ENCODE measurements at places on chromosomes 12 and 14. TPM values are rescaled to one million over a fixed set of nuclear protein-coding genes. Genes with fewer than 3 reads are reported as not detected.

The NTS gene
- not detected for total RNA-seq

The CMA1 gene
- not detected for total RNA-seq

GRCh38 chr12:105721891-105722290 is 391.4 kb downstream of the C12orf75 start:
- DNase-seq, result no peak

GRCh38 chr12:117518594-117519270 is 157.3 kb upstream of the NOS1 start:
- DNase-seq, result no peak

The TAS2R20 gene
- total RNA-seq, result 1.2 TPM

The CDKN3 gene
- total RNA-seq, result 8.2 TPM

GRCh38 chr12:8636581-8636980 is 23.9 kb upstream of the AICDA start:
- DNase-seq, result no peak

DNA sequence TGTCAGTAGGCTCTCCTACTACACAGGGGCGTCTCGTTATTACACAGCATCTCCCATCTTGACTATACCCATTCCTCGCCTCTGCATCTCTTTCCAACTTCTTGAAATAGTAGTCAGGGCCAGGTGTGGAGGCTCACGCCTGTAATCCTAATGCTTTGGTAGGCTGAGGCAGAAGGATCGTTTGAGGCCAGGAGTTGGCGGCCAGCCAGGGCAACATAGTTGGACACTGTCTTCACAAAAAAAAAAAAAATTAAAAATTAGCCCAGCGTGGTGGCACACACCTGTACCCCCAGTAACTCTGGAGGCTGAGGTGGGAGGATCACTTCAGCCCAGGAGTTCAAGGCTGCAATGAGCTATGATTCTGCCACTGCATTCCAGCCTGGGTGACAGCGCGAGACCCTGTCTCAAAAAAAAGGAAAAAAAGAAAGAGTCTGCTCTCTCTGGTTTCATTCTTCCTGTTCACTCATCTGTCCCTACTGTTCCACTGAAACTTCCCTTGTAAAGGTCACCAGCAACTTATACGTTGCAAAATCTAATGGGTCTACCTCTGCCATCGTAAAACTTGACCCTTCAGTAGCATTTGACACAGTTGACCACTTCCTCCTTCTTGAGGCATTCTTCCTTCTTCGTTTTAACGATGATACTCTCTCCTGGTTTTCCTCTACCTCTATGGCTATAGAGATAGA is 41.0 kb upstream of the PTGR2 start:
- DNase-seq, result no peak

DNA sequence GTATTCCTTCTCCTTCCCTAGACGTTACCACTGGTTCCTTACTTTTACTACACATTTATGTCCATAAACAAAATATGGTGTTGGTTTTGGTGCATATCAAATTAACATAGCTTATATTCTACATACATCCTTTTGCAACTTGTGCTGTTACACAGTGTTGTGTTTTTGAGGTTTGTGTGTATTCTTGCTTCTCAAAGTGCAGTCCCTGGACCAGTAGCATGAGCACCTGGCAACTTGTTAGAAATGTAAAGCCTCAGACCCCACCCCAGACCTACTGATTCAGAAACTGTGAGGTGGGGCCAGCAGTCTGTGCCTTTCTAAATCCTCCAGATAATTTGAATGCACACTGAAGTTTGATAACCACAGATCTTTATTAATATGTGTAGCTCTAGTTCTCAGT is 65.9 kb downstream of the RNFT2 start:
- no peak for DNase-seq

The GALNT6 gene
- total RNA-seq, result 6.4 TPM

DNA sequence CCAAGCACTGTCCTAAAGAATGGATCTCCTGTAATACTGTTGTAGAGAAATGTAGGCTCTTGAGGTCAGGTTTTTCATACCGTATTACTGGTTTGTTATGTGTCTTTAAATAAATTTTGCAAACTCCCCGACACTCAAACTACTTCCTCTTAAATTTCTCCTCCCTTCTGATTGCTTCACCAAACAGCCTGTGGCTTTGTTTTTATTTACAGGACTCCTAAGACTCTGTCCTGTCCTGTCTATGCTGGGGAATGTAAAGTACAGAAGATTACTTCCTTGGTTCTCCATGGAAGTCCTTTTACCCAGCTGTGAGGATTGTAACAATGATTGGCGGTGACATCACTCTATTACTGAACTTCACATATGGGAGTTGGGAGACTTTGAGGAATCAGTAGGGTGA is 873.5 kb downstream of the DIO2 start:
- no peak for DNase-seq

DNA sequence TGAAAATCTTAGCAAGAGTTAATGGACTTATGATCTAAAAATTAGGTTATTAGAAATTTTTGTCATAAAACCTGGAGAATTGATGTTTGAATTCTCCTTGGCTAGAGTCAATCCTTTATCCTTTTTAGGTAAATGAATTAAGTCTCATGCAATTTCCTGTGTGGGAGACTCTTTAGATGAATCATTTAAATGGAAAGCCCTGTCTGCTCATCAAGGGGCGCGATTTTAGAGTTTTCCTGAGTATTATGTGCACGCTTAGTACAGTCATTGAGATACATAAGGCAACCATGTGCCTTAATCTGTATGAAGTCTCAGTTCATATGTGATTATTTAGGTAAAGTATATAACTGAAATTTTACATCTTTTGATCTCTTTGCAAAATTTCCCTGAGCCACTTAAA is 974.7 kb downstream of the NRXN3 start:
- DNase-seq, result no peak

The GZMB gene
- total RNA-seq, result 4.4 TPM

DNA sequence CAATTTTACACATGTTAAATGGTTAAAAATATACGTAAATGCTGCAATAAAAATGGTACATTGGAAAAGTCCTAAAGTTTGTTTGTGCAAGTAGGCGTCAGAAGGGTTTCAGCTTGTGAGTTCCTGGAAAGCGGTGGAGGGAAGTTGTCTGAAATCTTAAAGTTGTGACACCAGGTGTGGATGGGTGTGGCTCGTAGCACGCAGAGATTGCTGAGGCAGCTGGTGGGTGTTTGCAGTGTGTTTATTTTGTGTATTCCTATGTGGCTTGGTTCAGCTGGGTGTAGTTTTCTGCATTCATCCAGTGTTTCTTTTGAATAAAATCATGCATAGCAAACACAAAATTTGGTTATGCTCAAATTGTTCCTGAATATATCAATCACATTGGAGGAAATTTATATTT is 136.8 kb upstream of the TBX3 start:
- no peak for DNase-seq

The RFLNA gene
- total RNA-seq, result 0.45 TPM

DNA sequence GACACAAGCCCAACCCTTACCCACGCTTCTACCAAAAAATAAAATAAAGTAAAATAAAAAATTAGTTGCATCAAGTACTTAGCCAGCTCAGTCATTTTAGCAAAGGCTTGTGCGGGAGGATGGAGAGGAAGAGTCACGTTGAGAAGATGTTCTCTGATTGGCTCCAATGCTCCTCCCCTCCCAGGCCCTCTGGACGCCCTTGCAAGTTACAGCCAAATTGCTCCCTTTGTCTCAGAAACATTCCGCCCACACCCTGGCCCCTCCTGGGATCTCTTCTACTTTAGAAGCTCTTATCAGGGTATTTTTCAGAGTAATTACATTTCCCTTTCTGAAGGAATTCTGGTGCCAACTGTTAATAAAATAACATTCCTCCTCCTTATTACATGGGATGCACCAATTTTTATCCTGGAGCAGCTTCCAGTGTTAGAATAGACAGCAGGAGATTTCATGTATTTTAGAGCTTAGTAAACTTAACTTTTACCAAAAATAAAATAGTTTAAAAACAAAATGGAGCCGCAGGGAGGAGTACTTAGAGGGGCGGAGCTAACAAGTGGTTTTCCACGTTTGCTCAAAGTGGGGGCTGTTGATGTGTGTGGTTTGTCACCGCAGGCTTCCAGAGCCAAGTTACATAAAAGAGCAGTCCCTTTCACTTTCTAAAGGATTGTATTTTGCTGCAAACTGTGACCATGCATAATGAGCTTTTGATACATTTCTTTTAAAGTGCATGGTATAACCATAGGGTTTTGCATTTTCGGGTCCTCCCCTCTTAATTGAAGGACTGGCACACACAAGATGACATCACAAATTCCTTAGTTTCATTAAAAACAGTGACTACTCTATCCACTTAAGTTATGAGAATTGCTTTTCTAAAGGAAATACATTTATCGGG is 71.7 kb upstream of the RAP1B start:
- no peak for DNase-seq

GRCh38 chr12:28223858-28224257 is 33.6 kb downstream of the CCDC91 start:
- DNase-seq, result no peak

DNA sequence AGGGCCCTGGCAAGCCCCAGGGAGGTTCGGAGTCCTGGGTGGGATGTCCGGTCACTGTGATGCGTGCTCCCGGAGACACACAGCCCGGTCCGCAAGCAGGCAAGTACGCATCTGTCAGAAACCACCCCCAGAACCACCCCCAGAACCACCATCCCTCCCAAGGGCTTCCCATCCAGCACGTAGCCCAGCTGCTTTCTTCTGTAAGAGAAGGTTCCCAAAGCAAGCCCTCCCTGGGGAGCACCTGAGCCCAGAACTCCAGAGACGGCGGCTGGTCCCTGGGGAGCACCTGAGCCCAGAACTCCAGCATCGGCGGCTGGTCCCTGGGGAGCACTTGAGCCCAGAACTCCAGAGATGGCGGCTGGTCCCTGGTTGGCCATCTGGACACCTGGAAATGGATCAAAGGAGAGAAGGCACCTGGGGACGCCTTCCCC is 2.6 kb upstream of the FBRSL1 start:
- DNase-seq, result no peak

- no peak for DNase-seq
Observed at GRCh38 chr12:132561427-132562156, 48.8 kb downstream of the LRCOL1 start.

The PELI2 gene
- 10.5 TPM for total RNA-seq

- DNase-seq, result no peak
Observed at GRCh38 chr14:51298895-51299294, 58.8 kb downstream of the TMX1 start.

DNA sequence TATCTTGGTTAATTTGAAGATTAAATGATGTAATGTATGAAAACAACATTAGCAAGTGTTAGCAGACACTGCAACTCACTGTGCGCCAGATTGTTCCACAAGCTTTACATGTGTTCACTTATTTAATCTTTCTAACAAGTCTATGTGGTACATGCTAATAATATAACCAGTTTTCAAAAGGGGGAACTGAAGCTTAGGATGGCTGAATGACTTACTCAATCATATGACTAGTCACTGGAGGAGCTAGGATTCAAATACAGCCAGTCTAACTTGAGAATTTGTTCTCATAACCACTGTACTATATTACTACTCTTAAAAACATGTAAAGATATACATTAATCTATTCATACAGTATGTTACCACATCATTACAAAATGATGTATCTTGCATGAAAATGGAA is 60.5 kb upstream of the LRIG3 start:
- DNase-seq, result no peak

The CACNA2D4 gene
- total RNA-seq, result 0.79 TPM

The NPC2 gene
- total RNA-seq, result 331 TPM

The DACT1 gene
- 1.7 TPM for total RNA-seq

- DNase-seq, result no peak
Observed at GRCh38 chr14:103073876-103074728, 9.9 kb upstream of the LBHD2 start.

GRCh38 chr14:36320897-36321381 is 502 bp upstream of the MBIP start:
- DNase-seq, result no peak

DNA sequence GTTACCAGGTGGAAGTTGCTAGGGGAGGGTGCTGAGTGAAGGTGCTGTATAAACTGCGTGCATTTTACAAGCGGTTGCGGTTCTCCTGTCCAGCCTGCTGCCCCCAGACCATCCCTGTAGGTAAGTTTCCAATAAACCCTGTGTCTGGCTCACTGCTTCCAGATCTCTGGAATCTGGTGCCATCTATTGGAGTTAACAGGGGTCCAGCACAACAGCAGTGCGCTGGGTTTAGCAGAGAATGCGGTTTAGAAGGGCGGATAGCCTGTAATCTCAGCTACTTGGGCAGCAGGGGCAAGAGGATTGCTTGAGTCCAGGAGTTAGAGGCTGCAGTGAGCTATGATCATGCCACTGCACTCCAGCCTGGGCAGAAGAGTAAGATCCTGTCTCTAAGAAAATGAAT is 4.9 kb downstream of the AACS start:
- no peak for DNase-seq

The NANOG gene
- not detected for total RNA-seq

GRCh38 chr12:45517381-45517780 is 212.1 kb upstream of the ARID2 start:
- DNase-seq, result no peak

The HCAR3 gene
- total RNA-seq, result 11.4 TPM

DNA sequence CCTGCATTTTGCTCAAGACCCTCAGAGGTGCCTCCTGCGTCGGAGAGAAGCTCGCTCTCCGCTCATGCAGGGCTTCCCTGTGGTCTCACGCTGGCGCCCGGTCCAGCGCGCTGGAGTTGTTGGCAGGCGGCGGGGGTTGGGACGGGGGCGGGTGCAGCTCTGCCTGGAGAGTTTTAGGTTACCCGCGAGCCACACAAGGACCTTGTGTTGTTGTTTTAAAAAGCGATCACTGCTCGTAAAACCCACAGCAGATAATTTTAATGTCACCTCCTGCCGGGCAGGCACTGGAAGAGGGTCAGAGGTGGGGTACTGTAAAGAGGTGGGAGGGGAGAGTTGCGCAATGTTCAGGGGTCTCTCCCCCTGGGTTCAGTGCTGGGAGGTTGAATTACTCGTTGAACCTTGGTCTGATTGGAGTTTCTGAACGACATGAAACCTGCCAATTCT is 850 bp downstream of the SMOC1 start:
- no peak for DNase-seq

The KCNK10 gene
- 4.7 TPM for total RNA-seq

The BEGAIN gene
- total RNA-seq, result 0.53 TPM

DNA sequence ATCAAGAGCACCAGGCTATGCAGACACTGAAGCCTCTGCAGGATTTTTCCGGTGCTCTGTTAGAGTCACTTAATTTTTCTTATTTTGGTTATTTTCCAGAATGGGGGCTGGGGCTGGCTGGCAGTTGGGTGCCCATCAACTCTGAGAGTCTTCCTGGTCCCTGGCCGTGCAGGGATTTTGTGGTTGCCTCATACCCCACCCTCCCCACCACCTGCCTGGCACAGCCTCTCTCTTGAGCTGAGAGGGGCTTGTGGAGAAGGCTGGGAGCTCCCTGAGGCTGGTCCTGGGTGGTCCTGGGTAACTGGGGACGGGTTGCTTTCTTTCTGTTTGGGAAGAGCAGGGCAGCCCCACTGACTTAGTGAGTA is 23.3 kb downstream of the LRTM2 start:
- DNase-seq, result no peak

DNA sequence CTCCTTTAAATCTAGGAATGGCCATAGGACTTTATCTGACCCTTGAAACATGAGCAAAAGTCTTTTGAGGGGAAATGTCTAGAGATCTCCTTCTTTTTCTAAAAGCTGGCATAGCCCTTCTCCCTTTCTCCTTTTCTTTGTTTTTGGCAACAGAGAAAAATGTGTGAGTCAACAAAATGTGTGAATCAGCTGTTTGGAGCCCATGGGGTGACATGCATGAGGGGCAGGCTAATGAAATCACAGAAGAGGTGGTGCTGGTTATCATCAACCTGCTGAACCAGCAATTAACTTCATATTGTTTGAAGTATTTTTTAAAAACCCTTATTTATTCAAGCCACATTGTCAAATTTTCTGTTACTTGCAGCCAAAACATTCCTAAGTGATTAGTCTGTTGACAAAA is 132.3 kb downstream of the CCDC59 start:
- no peak for DNase-seq

The TAMALIN gene
- total RNA-seq, result 10.7 TPM
